ENCODE measurements at places on chromosomes 11 and 22. TPM values are rescaled to one million over a fixed set of nuclear protein-coding genes. Genes with fewer than 3 reads are reported as not detected.

The ST3GAL4 gene
- total RNA-seq = 202 TPM

The ARHGEF17 gene
- total RNA-seq = 14.1 TPM

The CYB5R2 gene
- total RNA-seq = 33.4 TPM

The SLC43A3 gene
- total RNA-seq = 492 TPM

The CCDC116 gene
- total RNA-seq = 0.33 TPM

The OR2AT4 gene
- total RNA-seq = under 0.01 TPM

The FAT3 gene
- 0.34 TPM for total RNA-seq

The TTC36 gene
- 0.36 TPM for total RNA-seq

The VSIG2 gene
- total RNA-seq = not detected

The MDK gene
- 5.0 TPM for total RNA-seq

The CHRM1 gene
- 0.36 TPM for total RNA-seq

The OR5M3 gene
- total RNA-seq = not detected

The CD6 gene
- total RNA-seq = 0.33 TPM

The NF2 gene
- 73.0 TPM for total RNA-seq

The SCGB1D1 gene
- not detected for total RNA-seq

The PRR5L gene
- total RNA-seq = 2.5 TPM

The KRTAP5-9 gene
- total RNA-seq = not detected

The BTBD18 gene
- not detected for total RNA-seq
